MG63 (cell line): ENCODE measurements at places on chromosomes 3 and 15. TPM values are rescaled to one million over a fixed set of nuclear protein-coding genes. Genes with fewer than 3 reads are reported as not detected.

The ZNF80 gene
- not detected in 2 replicates for total RNA-seq

The LIPH gene
- total RNA-seq = not detected in 2 replicates

The SYNM gene
- 2.5 and 7.4 TPM in 2 replicates for total RNA-seq

DNA sequence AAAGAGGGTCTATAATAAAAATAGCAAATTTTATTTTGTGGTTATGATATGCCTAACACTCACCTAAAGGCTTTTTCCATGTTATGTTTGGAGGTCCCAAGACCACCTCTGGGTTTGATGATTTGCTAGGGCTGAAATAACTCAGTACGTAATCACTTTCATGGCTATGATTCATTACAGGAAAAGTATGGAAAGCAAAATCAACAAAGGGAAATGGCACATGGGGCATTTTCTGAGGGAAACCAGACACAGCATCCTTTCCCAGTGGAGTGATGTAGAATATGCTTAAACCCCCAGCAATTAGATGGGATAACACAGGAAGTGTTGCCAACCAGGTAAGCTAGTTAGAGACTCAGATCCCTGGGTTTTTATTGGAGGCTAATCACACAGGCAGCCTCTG is 701.6 kb upstream of the CBLB start:
- DNase-seq = no peak

DNA sequence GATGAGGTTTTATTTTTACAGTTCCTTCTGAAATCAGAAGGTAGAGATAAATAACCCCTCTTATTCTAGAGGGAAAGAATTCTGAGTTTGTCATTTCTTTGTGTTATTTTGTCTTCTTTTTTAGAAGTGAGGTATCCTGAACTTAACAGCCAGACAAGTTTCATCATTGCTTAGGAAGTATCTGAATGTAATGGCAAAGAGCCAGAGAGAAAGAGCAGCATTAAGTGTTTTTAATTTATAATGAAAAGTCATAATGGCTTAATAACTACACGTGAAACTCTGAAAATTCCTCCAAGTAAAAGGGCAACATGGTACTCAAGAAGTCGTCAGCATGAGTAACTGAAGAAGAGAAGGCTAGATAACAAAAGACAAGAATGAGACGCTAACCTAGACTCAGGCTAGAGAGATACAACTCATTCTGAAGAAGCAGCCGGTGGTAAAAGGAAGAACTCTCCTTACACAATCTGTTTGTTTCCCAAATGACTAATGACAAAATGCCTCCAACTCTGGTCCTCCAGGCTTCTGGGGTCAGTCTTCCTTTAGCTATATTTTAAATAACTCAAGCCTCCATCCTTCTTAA is 116.2 kb upstream of the NECTIN3 start:
- DNase-seq = no peak
